ENCODE measurements at places on chromosomes 16 and 17.
A peak's percentile ranks its signal among the peaks of the same experiment; 100 is the strongest.

DNA sequence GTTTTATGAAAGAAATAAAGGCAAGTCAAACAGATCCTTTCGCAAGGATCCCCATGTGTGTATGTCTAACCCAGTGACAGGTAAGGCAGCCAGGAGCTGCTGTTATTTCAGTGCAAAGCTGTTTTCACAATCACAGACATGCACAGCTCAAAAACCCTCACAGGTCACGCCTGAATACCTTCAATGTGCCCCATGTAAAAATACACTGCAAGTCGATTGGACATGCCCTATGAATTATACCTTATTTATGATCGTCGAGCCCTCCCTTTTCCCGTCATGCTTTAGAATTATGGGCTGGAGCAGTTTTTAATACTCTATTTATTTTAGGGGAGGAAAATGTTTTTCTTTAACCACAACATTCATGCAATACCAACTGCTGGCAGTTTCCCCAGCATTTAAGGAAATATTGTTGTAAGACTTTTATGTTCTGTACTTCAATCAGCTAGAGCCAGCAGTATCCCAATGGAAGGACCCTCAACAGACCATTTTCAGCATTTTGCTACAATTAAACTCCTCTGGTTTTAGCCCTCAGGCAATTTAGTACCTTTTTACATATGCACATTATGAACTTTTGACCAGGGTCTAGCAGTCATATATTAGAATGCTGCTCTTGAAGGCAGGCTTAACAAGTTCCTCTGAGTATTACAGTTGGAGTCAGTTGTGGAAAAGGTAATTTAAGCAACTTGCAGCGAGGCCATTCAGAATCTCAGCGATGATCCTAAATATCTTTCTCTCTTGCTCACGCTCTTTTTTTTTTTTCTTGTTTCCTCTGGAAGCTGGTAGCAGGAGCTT lies 362.2 kb downstream of the WWOX start:
- H3K36me3 ChIP-seq, result peaks cover 4% of the 10 kb centered on the region
- H3K27ac ChIP-seq, result peak overlapping the region; percentile 56
- peaks cover 25% of the 10 kb centered on the region for H3K4me1 ChIP-seq
- no peak for DNase-seq

GRCh38 chr17:1714427-1714979 lies 4.3 kb upstream of the TLCD2 start:
- H3K27ac ChIP-seq, result peak overlapping the region; percentile 98
- peak overlapping the region; percentile 88 for H3K4me3 ChIP-seq
- peak; percentile 97 for DNase-seq
- H3K36me3 ChIP-seq, result no peaks in the 10 kb centered on the region
- no peaks in the 10 kb centered on the region for H3K27me3 ChIP-seq

GRCh38 chr17:48113201-48113676 lies 5.7 kb downstream of the SNX11 start:
- no peak for DNase-seq
- H3K27ac ChIP-seq, result no peak overlapping the region
- peaks cover 20% of the 10 kb centered on the region for H3K4me1 ChIP-seq
- no peaks in the 10 kb centered on the region for H3K27me3 ChIP-seq
- no peak overlapping the region for H3K4me3 ChIP-seq

- H3K27ac ChIP-seq, result peak overlapping the region; percentile 72
- H3K27me3 ChIP-seq, result no peaks in the 10 kb centered on the region
- H3K4me3 ChIP-seq, result peak overlapping the region; percentile 91
- no peak for DNase-seq
- peaks cover 16% of the 10 kb centered on the region for H3K4me1 ChIP-seq
Measured at GRCh38 chr16:68529608-68529930, 9.5 kb upstream of the ZFP90 start.

GRCh38 chr16:87955302-87956097 lies 4.3 kb downstream of the BANP start:
- H3K27ac ChIP-seq, result peak overlapping the region; percentile 92
- peaks cover 21% of the 10 kb centered on the region for H3K36me3 ChIP-seq
- no peak overlapping the region for H3K4me3 ChIP-seq
- peaks cover 71% of the 10 kb centered on the region for H3K4me1 ChIP-seq

Data from type B pancreatic cell (in vitro differentiated cells).